ENCODE measurements at places on chromosomes 6 and 20.

DNA sequence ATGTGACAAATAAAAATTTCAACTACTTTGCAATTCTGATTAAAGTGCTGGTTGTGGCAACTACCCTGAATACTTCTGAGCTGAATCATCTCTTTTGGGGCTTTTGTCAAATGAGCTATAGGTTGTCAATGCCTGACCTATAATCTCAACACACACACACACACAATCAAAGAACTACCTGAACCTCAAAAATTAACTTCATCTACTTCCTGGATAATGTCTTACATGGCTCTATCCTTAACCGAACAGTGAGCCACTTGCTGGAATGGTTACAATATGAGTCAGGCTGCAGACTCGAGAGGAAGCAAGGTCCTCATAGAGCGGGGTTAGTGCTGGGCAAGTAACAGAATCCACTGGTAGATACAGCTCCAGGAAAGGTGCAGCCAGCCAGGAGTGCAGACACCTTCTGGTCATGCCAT, 70.6 kb upstream of the DST start:
- DNase-seq = no peak

DNA sequence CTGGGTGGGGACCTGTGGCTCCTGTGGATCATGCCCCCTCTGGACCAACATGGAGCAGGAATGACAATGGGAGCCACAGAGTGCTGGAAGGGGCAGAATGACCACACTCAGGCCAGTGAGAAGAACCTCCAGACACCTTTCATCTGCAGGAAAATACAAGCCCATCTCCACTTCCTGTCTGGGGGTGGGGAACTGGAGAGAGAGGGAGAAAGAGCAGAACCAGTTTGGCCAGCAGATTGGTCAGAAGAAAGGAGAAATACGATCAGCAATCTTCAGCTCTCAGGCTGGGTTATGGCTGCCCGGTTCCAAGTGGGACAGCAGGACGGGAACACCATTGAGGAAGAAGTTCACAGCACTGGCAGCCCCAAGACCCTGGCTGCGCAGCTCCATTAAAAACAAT, 37.0 kb downstream of the BMP7 start:
- DNase-seq = no peak

DNA sequence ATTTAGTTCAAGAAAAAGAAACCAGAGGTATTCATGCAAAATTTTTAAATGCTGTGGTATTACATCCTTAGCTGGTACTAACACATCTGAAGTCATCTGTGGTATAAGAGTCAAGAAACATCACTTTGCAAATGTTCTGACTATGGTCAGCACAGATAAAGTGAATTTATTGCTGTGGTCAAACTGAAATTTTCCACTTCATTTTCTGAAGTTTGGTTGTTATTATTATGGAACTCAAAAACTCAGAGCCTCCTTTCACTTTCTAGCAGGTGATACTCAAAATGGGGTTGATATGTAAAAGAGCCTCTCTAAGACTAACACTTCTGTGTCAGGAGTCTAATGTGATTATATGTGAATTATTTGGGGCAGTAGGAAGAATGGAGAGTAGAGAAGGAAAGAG, 257.8 kb downstream of the RNGTT start:
- DNase-seq = no peak

GRCh38 chr6:123529843-123530242, 106.9 kb downstream of the TRDN start:
- DNase-seq = no peak

DNA sequence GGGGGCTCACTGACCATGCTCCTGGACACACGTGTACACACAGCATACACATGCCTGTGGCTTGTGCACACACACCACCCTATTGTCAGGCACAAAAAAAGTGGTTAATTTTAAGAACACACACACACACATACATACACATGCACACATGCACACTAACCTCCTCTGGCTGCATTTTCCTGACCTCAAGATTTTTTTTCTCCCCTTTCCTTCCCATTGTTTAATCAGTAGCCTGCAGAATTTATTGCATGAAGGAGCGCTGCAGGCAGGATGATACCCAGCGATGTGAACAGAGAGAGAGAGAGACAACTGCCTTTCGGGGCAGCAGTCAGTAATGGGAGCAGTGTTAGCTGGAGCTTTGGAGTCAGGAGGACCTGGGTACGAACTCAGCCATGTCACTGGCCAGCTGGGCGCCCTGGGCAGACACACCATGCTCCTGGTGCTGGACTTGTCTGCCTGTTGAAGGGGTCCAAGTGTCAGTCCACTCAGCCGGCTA, 990 bp upstream of the TRAF3IP2 start:
- DNase-seq = no peak

DNA sequence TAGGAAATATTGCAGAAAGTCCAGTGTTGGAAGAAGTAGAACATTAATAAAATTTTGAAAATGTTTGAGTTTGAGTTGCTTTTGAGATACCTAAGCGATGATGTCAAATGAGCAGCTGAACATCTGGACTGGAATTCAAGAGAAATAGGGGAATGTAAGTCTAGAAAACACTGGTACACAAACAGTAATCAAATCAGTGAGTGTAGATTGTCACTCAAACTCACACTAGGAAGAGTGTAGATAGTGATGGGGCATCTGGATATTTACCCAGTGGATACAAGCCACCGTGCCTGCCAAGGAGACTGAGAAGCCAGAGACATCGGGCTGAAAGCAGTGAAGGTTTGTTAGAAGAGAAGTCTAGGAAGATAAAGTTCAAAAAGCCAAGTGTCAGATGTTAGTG, 2.2 kb downstream of the HMGCLL1 start:
- DNase-seq = no peak

GRCh38 chr20:51695574-51696303, 72.5 kb downstream of the ATP9A start:
- peak; percentile 68 for DNase-seq

DNA sequence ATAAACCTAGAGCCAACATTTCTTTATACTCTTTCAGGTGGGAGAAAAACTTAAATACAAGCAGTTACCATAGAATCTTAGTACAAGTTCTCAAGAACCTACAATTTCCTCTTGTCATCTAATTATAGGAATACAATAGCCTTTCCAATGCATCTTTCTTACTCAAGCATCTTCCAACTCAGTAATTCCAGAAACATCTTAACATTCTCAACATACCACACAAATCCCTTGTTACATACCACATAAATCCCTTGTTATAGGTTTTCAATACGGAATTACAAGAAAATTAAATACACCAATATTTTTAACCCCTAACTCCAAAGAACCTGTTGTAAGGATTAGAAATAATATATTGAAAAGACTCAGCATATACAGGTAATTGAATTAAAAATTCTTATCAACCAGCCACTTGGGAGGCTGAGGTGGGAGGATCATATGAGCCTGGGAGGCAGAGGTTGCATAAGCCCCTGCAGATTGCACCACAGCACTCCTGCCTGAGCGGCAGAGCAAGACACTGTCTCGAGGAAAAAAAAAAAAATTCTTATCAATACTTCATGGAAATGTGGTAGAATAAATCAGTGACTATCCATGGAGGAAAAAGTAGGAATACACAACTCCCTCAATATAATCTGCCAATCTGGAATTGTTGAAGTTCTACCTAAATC, 127.5 kb upstream of the CCDC28A start:
- no peak for DNase-seq

DNA sequence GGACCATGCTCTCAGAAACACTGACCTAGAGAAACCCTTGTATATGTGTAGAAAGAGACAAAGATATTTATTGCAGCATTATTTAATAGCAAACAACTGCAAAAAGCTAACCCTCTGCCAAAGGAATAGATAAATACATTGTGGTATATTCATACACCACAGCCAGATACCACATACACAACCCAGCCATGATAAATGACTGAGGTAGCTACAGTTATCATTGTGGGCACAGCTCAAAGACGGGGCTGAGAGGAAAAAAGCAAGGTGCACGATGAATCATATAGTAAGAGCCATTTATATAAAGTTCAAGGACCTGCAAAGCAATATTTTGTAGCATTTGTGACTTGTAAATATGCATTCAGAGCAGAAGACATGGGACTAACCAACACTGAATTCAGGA, 30.8 kb downstream of the RSPO4 start:
- DNase-seq = no peak

GRCh38 chr6:108752733-108753590, 95.3 kb upstream of the ARMC2 start:
- no peak for DNase-seq

DNA sequence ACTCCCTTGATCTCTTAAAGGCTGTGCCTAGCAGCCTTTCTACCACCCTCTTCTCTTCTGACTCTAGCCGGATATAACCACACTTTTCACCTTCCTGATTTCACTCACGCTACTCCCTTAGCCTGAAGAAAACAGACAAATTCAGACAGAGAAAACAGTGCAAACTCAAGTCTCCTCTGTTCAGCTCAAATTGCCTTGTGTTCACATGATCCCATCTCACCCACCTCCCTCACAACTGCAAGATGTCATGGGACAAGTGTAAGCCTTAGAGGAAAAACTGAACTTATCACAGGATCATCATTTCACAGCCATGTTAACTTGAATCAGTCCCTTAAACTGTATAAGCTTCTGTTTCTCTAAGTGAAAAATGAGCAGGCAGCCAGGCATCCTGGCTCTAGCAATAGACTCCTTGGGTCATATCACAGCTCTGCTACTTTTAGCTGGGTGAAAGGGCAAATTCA, 66.5 kb upstream of the TENT5A start:
- DNase-seq = peak; percentile 77

GRCh38 chr6:108960601-108961000, 112.4 kb downstream of the ARMC2 start:
- DNase-seq = no peak

- no peak for DNase-seq
Observed at GRCh38 chr20:6530254-6530653, 237.2 kb upstream of the BMP2 start.

DNA sequence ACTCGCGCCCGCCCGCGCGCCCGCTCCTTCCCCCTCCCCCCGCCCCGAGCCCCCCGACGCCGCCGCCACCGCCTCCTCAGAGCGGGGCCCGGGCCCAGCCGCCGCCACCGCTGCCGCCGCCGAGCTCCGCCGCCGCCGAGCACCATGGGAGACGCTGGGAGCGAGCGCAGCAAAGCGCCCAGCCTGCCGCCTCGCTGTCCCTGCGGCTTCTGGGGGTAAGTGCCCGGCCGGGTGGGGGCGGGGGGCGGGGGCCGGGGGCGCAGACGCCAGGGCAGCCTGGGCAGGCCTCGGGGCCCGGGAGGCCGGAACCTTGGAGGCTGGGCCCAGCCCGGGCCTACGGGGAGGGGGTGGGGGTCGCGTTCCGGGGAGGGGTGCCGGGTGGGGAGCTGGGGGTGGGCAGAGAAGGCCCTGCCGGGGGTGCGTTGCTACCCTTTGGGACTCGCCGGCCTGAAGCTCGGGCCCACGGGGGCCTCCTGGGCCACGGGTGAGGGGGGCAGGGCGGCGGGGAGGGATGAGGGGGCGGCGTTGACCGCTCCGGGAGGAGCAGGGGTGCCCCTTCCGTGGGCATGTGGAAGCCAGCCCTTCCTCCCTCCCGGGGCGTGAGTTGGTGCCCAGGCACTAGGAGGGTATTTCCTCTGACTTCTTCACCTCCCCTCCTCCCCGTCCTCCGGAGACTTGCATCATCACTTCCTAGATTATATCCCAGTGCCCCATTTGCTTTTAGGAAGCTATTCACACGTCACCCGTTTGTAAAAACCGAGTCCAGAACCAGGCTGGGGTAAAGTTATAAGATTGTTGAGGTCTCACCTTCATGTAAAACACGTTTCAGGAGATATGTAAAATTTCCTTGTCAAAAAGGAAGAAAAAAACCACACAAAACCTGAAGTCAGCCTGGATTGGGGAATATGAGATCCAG, 533 bp downstream of the ZFAND3 start:
- peak; percentile 83 for DNase-seq

GRCh38 chr6:134345789-134346188, 27.9 kb upstream of the SGK1 start:
- peak; percentile 63 for DNase-seq

- DNase-seq = no peak
Observed at GRCh38 chr6:106114492-106114891, 28.4 kb downstream of the PRDM1 start.

- DNase-seq = no peak
Observed at GRCh38 chr6:17311595-17312311, 30.6 kb downstream of the RBM24 start.

DNA sequence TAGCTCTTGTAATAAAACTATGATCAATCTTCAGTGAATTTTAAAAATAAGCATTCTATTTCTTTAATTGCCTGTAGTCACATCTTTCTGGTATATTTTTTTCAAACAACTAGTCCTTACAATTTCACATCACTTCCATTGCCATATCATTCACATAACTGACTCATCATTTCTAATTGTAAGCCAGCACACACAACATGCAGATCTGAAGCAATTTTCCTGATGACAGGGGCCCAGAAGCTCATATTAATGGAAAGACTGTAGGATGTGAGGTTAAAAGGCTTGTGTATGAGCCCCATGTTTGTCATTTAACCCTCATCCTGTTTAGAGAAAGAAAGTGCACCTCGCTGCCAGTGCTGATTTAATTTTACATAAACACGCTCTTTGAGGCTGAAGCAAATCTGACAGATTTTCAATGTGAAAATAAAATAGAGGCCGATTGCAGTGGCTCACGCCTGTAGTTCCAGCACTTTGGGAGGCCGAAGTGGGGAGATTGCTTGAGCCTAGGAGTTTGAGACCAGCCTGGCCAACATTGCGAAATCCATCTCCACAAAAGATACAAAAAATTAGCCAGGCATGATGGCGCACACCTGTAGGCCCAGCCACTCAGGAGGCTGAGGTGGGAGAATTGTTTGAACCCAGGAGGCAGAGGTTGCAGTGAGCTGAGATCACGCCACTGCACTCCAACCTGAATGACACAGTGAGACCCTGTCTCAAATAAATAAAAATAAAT, 40.1 kb upstream of the LTV1 start:
- DNase-seq = no peak

GRCh38 chr6:159172091-159172491, 2.9 kb downstream of the FNDC1 start:
- no peak for DNase-seq

GRCh38 chr6:37244430-37245310, 12.9 kb upstream of the TBC1D22B start:
- peak; percentile 61 for DNase-seq

DNA sequence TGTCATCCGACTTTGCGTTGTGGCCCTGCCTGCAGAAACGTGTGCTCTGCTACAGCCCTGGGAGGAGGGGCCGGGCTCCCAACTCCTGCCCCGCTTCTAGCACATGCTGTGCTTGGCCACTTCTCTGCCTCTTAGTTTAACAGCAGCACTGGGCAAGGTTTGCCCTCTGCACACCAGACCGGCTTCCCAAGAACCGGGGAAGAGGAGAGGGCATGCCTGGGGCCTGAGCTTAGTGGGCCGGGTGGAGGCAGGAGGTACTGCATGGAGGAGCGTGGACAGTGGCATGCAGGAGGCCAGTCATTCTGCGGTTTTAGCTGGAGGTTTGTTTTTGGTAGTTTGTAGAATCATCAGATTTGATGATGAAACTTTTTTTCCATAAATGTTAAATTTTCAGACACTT, 45.5 kb downstream of the CEP43 start:
- no peak for DNase-seq

GRCh38 chr6:110250838-110251237, 70.6 kb downstream of the CDC40 start:
- no peak for DNase-seq

Measured in suppressor macrophage (primary cell).